ENCODE measurements at places on chromosomes 2 and 18.

- DNase-seq, result no peak
Measured at GRCh38 chr2:33363325-33364298, 112.8 kb upstream of the RASGRP3 start.

DNA sequence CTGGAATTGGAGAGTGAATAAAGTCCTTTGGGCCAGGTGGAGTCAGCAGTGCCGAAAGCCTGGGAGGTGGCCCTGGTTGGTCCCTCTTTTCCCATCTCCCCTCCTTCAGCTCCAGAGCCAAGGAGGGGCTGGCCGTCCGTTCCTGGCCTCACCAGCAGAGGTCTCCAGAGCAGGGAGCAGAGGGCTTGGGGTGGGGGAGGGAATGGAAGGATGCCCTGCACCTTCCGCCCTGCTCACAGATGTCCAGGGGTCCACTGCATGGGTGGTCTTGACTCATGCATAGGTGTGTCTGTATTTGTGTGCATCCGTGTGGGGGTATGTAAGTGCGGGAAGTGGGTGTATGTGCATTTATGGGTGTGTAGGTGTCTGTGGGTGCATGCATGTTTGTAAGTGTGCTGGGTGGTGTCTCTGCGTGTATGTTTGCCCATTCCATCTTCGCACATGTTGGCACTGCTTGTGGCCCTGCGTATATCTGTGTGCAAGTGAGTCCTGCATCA lies 201.8 kb downstream of the ZFP36L2 start:
- peak; percentile 88 for DNase-seq

DNA sequence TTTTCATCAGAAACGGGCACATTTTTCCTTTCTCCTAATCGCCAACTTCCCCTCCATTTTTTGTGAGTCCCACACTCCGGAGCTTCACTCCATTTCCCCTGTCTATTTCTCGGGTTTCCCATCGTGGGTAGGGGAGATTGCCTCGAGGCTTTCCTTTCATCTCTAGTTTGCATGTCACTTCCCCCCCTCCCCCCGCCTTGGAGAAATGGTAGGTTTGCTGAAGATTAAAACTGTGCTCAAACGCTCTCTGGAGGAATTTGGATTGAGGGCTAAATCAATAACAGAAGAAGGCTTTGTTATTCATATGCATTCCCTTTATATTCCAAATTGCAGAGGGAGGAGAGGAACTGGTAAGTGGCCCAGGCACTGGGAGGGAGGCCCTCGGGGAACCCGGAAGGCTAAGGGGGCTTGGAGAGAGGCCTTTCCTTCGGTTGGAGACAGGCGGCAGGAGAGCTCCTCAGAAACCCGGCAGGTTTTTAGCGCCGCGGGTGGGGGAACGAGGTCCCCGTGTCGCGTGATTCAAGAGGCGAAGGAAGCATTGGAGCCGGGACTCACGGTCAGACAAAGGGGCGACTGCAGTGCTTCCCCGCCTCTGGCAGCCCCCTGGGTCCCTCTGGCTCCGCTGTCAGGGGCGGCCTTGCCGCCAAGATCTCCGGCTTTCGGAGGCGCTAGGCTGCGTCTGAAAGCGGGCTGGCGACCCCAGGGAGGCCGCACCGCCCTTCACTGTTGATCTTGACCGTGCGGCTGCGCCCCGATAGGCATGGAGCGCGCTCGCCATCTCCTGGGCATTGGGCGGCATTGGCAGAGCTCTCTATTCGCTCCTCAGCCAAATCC lies 2.4 kb upstream of the HOXD12 start:
- DNase-seq, result peak; percentile 92

DNA sequence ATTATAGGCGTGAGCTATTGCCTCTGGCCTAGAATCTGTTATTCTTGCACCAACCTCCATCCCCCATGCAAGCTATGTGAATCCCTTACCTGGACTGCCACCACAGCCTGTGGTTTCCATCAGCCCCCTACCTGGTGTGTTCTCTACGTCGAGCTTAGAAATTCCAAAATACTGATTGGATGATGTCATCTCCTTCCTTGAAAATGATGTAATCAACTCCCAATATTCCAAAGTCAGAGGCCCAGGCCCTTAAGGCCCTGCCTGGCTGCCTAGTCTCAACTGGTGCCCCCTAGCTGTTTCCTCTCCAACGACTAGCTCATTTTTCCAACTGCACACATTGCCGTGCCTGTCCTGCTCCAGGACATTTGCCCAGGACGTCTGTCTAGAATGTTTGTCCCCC lies 41.3 kb upstream of the GBX2 start:
- DNase-seq, result no peak

GRCh38 chr18:62904396-62905285 lies 189.3 kb downstream of the PHLPP1 start:
- no peak for DNase-seq

DNA sequence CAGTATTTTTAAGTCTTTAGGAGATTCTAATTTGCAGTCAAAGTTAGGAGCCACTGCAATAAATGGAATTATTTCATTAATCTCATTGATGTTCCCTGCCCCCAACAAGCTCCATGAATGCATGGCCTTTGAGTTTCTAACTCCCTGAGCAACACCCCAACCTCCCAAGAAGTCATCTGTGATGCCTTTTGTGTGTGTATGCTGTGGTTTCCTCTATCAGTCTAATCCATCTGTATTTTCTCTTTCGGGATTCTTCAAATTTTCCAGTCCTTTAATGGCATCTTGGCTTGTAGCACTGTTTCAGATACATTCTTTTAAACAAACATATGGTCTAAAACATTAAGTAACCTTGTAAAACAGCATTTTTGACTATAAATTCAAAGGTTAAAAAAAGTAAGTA lies 16.8 kb downstream of the SERPINB10 start:
- DNase-seq, result peak; percentile 6

DNA sequence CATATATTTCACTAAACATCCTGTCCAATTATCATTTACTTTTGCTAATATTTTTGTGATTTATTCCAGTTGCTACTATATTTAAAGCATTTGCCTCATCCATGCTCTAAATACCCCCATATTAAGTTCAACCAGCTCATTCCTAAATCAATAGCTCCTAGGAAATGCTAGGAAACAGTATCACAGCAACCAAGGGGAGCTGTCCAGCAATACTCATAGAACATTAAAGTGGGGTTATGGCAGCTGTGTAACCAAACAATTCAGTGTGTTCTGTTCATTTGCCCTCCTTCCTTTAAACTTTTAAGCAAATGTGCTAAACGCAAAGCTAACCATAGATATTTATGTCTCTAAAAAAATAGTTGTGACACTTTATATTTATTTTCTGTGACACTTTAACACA lies 41.1 kb downstream of the ACVR1C start:
- DNase-seq, result peak; percentile 9

DNA sequence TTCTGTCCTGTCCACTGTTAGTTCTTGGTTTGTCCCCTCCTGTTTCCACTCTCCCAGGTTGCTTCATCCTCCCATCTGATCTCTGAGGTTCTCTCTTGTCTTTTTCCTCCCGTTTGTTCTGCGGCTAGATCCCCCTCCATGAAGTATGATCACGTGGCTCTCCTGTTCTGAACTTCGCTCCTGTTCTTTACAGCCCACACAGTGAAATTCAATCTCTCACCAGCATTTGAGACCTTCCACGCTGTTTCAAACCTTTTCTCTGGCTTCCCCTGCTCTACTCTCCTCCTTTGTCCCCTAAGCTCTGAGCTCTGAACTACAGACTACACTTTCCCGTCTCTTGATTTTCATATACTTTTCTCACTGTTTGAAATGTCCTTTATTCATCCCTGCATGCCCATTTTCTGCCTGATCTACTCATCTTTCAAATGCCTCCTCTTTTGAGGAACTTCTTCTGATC lies 83.5 kb downstream of the OSBPL6 start:
- peak; percentile 84 for DNase-seq

- DNase-seq, result no peak
Measured at GRCh38 chr2:65835975-65836549, 403.7 kb upstream of the SPRED2 start.

DNA sequence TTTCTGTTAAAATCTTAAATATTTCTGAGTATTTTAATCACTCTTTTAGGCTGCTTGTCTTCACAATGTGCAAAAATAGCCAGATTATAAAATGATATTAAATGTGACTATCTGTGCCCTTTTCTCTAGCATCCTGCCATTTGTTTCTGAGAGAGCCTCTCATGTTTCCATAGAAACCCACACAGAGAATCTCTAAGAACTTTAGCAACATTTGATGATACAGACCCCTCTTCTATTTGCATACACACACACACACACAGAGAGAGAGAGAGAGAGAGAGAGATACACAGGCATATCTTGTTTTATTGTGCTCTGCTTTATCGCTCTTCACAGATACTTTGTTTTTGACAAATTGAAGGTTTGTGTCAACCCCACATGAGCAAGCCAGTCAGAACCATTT lies 134.5 kb upstream of the DDX18 start:
- DNase-seq, result no peak

- no peak for DNase-seq
Measured at GRCh38 chr2:37575780-37576179, 95.7 kb downstream of the CDC42EP3 start.

DNA sequence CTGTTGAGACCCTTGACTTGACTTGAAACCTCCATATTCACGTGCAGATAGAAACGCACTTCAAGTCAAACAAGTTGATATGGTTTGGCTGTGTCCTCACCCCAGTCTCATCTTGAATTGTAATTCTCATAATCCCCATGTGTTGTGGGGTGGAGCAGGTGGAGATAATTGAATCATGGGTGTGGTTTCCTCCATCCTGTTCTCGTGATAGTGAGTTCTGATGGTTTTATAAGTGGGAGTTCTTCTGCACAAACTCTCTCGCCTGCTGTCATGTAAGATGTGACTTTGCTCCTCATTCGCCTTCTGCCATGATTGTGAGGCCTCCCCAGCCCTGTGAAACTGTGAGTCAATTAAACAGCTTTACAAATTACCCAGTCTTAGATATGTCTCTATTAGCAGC lies 21.4 kb downstream of the SLC3A1 start:
- DNase-seq, result no peak

DNA sequence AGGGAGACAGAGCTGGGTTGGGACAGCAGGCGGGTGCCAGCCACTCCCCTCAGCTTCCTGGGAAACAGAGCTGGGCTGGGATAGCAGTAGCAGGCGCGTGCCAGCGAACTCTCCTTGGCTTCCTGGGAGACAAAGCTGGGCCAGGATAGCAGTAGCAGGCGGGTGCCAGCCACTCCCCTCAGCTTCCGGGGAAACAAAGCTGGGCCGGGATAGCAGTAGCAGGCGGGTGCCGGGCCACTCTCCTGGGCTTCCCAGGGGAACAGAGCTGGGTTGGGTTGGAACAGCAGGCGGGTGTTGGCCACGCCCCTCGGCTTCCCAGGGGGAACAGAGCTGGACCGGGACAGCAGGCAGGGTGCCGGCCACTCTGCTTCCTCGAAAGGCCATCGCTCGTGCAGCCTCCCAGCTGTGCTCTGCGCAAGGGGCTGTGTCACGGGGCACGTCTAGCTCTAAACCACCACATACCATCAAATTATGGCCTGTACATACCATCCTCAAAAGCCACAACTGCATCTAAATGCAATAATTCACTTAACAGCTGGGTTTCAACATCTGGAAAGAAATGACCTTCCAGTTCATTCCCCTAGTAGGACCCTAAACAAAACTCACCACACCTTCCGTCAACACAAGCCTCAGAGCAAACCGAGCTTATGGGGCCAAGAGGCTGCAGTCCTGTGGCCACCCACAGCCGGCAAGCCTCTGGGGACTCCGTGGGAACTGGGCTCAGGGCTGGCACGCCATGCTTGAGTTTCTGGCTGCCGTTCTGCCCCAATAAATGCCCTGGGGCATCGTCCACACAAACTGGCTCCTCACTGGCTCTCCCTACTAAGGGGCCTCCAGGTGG lies 228.3 kb downstream of the TWIST2 start:
- DNase-seq, result no peak

- DNase-seq, result no peak
Measured at GRCh38 chr2:69804416-69804815, 25.0 kb upstream of the GMCL1 start.

- no peak for DNase-seq
Measured at GRCh38 chr2:108967757-108968156, 21.3 kb downstream of the EDAR start.

GRCh38 chr18:5678278-5678677 lies 134.5 kb upstream of the EPB41L3 start:
- no peak for DNase-seq

GRCh38 chr18:23596183-23596582 lies 9.9 kb upstream of the NPC1 start:
- no peak for DNase-seq

GRCh38 chr2:160227293-160227915 lies 27.3 kb upstream of the ITGB6 start:
- DNase-seq, result no peak

DNA sequence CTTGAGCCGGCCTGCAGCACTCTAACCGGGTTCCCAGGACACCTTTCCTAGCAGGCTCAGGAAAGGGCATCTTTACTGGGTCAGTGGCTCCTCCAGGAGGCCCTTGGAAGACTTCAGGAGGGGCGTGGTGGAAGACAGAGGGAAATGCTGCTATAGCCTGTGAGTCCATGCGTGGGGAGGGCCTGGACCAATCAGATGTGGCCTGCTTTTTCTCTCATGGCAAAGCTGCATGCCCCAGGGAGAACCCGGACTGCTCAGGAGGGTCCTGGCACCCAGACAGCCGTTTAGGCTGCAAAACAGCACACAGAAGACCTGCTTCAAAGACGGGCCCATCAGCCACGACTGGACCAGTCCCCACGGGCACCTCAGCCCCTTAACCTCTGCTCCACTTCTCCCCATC lies 84.4 kb downstream of the EIPR1 start:
- peak; percentile 25 for DNase-seq

GRCh38 chr2:65477590-65477989 lies 45.2 kb upstream of the SPRED2 start:
- DNase-seq, result no peak

DNA sequence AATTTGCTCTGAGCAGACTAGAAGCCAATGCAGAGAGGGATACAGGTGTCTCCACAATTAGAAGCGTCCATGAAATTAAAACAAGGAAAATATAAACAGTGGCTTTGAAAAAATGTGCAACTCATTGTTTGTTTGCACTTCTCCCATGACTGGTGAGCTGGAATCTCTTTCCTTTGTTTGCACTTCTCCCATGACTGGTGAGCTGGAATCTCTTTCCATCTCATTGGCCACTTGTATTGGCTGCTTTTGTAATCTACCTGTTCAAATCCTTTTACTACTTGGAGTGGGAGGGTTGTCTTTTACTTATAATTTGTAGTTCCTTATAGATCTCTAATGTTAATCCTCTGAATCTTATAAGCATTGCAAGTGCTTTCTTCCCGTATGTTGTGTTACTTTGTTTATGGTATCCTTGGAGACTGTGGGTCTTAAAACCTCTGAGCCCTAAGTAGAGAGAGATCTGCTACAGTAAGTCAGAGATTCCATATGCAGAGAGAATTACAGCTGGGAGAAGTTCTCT lies 94.1 kb downstream of the RTN4 start:
- DNase-seq, result peak; percentile 26

DNA sequence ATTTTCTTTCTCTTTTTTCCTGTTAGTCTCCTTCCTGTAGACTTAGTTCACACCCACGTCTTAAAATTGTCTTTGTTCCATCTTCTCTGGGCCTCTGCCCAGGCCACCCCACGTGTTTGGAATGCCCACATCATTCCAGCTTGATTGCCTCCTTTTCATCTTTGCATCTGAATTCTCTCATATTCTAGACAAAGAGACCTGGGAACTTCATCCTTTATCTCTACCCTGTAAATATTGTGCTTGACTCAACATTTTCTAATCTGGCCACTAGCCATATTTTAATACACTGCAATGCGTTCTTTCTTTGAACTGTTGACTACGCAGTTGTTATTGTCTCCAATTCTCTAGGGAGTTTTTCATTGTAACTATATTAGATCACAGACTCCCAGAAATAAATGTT lies 187.5 kb upstream of the NRXN1 start:
- no peak for DNase-seq

- DNase-seq, result no peak
Measured at GRCh38 chr2:102005989-102006885, 14.5 kb downstream of the IL1R2 start.

All from kidney (tissue), 22 donors.